Bladder microvascular endothelial cell (primary cell): ENCODE measurements at places on chromosomes 4 and X. TPM values are rescaled to one million over a fixed set of nuclear protein-coding genes. Genes with fewer than 3 reads are reported as not detected.

CENPVL1 gene
- total RNA-seq: not detected in 2 replicates

FGFBP2 gene
- total RNA-seq: not detected in 2 replicates

RBMXL3 gene
- not detected in 2 replicates for total RNA-seq

GDI1 gene
- total RNA-seq: 36.4 and 99.2 TPM in 2 replicates

MAMLD1 gene
- total RNA-seq: 0.32 and 1.5 TPM in 2 replicates

HPGD gene
- total RNA-seq: not detected in 2 replicates

SPANXC gene
- not detected in 2 replicates for total RNA-seq

SLBP gene
- total RNA-seq: 50.6 and 60.9 TPM in 2 replicates

PAGE1 gene
- total RNA-seq: not detected in 2 replicates

SMR3B gene
- total RNA-seq: not detected in 2 replicates

FAM133A gene
- total RNA-seq: not detected in 2 replicates

DAPP1 gene
- not detected in 2 replicates for total RNA-seq

NEIL3 gene
- 3.8 and 6.2 TPM in 2 replicates for total RNA-seq

DRP2 gene
- 0.06 TPM in 1 of 2 replicates, not detected in the other for total RNA-seq

NHSL2 gene
- total RNA-seq: 12.8 and 30.8 TPM in 2 replicates

TMSB15A gene
- total RNA-seq: 0.82 and 1.8 TPM in 2 replicates

KIAA1210 gene
- total RNA-seq: not detected in 2 replicates

SLIT2 gene
- 1.3 TPM in 2 replicates for total RNA-seq

GRID2 gene
- total RNA-seq: not detected in 2 replicates

BMPR1B gene
- total RNA-seq: under 0.01 and 0.19 TPM in 2 replicates

KLB gene
- 0.06 TPM in 1 of 2 replicates, not detected in the other for total RNA-seq

ING2 gene
- 5.0 and 6.5 TPM in 2 replicates for total RNA-seq

ATXN3L gene
- not detected in 2 replicates for total RNA-seq

ATP8A1 gene
- total RNA-seq: 16.5 and 26.3 TPM in 2 replicates

FGF2 gene
- total RNA-seq: 11.8 and 21.4 TPM in 2 replicates

INTS6L gene
- 2.9 and 3.0 TPM in 2 replicates for total RNA-seq

ADD1 gene
- 141 and 226 TPM in 2 replicates for total RNA-seq

AREG gene
- 0.19 and 0.32 TPM in 2 replicates for total RNA-seq

NDNF gene
- 0.16 and 5.1 TPM in 2 replicates for total RNA-seq

FRAS1 gene
- total RNA-seq: 1.3 and 4.0 TPM in 2 replicates

ARHGAP36 gene
- total RNA-seq: not detected in 2 replicates

HGFAC gene
- 0.19 TPM in 1 of 2 replicates, not detected in the other for total RNA-seq

HSFX4 gene
- total RNA-seq: not detected in 2 replicates

TGIF2LX gene
- not detected in 2 replicates for total RNA-seq

C1QTNF7 gene
- not detected in 2 replicates for total RNA-seq

FBXO8 gene
- total RNA-seq: 22.5 and 35.2 TPM in 2 replicates

FOXR2 gene
- not detected in 2 replicates for total RNA-seq

UCP1 gene
- not detected in 2 replicates for total RNA-seq

NAT8L gene
- under 0.01 TPM in 2 replicates for total RNA-seq

ASB9 gene
- total RNA-seq: 4.9 and 28.3 TPM in 2 replicates

ARHGAP6 gene
- under 0.01 and 0.06 TPM in 2 replicates for total RNA-seq

GLUD2 gene
- 1.0 and 3.9 TPM in 2 replicates for total RNA-seq

MAGEA10 gene
- not detected in 2 replicates for total RNA-seq

CLGN gene
- 0.38 and 0.81 TPM in 2 replicates for total RNA-seq

ITM2A gene
- total RNA-seq: 115 and 191 TPM in 2 replicates

USP51 gene
- 0.49 and 2.6 TPM in 2 replicates for total RNA-seq

PRDM8 gene
- total RNA-seq: 0.25 TPM in 1 of 2 replicates, not detected in the other

GPC3 gene
- total RNA-seq: not detected in 2 replicates

MAML3 gene
- total RNA-seq: 3.7 and 6.7 TPM in 2 replicates

FABP2 gene
- total RNA-seq: not detected in 2 replicates

TMEM271 gene
- not detected in 2 replicates for total RNA-seq

GYG2 gene
- under 0.01 and 1.8 TPM in 2 replicates for total RNA-seq

RHOH gene
- not detected in 2 replicates for total RNA-seq

FAM47E gene
- 0.38 TPM in 1 of 2 replicates, not detected in the other for total RNA-seq

NAP1L2 gene
- total RNA-seq: 0.81 and 3.0 TPM in 2 replicates

PORCN gene
- 3.2 and 10.3 TPM in 2 replicates for total RNA-seq

LONRF3 gene
- total RNA-seq: 2.3 and 26.2 TPM in 2 replicates
